ENCODE measurements at places on chromosomes 7 and 10.

DNA sequence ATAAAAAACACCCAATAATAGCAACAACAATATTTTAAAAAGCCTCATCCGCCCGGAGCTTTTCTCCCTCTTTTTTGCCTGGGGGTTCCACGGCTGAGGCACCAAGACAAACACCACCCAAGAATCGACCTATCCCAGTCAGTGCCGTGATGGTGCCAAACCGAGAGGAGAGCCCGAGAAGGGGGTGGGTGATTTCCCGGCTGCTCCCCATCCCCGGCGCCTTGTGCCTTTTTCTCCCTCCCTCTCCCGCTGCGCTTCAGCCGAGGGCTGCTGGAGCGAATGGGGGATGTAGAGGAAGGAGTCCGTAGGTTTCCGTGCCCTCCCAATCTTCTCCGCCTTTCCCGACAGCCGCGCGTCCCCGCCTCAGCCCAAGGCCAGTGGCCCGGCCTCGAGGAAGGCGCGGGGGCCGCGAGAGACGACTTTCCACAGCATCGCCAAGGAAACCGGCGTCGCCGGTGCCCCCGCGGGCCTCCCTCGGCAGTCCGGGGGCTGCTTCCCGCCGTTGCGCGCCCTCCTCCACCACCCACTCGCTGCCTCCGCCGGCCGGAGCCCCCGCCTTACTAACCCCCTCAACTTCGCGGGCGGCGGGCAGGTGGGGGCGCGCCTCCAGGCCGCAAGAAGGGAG is 1.3 kb downstream of the EGR2 start:
- no peak for DNase-seq

GRCh38 chr10:62112300-62112699 is 156.3 kb downstream of the RTKN2 start:
- DNase-seq, result no peak

DNA sequence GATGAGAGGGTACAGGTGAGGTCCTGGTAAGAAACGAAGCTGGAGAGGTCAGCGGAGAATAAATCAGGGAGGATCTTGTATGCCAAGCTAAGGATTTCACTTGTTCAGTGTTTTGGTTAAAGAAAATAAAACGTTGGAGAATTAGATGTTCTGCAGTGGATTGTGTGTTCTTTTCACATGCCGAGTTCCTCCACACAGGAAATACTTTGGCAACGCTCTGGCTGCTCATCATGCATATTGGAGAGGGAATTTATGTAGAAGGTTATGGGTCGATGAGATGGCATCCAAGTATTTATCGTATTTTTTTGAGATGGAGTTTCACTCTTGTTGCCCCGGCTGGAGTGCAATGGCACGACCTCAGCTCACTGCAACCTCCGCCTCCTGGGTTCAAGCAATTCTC is 11.0 kb downstream of the RPS24 start:
- DNase-seq, result no peak

DNA sequence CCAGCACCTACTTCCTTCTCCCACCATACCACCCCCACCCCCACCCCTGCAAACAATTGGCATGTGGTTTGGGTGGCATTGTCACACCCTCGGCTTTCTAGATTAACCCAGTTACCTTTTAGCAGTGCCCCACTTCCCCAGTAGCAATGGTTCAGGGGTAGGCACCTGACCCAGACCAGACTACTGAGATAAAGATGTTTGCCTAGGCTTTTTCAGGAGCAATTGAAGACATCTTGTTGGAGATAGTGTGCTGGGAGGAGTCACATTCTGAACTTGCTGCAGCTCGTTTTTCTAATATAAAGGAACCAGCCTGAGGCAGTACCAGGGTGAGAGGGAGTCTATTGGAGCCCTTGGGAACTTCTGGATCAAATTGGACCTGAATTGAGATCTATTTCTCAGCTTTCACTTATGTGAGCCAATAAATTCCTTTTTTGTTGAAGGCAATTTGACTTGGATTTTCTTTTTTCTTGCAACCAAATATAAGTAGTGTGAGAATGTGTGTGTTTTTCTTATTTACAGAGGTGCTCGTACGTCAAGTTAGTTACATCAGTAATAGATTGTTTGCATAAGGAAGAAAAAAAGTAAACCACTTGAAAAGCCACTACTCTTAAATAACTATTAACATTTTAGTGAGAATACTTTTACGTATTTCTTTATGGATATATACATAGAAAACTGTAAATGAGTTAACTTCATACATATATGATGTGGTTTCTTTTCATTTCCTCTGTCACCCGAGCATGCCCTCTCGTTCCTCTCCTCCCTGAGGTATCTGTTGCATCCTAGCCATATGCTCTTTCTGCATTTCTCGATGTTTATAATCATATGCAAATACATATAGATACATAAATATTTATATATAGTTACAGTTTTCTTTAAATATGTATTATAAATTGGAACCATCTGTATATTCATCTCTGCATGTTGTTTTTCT is 38.0 kb downstream of the RAB18 start:
- DNase-seq, result no peak

DNA sequence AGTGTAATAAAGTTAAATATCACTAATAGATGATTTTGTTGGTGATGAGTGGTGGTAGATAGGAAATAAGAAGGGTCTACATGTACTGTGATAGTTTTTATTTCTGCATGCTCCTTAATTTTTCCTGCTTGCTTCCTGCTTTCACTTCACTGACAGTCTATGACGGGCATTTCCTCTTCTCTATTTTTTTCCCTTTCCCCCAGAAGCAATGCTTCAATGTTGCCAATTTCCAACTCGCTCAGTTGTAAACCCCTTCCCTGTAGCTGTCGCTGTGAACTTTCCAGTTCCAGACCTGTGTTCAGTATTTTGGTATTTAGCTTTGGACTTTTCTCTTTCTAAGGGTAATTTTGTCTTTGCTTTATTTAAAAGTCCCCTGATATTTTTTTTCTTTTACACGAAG is 123.5 kb upstream of the AGR3 start:
- no peak for DNase-seq
